Dermis microvascular lymphatic vessel endothelial cell (primary cell): ENCODE measurements at places on chromosomes 12 and 14. TPM values are rescaled to one million over a fixed set of nuclear protein-coding genes. Genes with fewer than 3 reads are reported as not detected.

Gene LYSET
- 9.9 and 13.8 TPM in 2 replicates for total RNA-seq

DNA sequence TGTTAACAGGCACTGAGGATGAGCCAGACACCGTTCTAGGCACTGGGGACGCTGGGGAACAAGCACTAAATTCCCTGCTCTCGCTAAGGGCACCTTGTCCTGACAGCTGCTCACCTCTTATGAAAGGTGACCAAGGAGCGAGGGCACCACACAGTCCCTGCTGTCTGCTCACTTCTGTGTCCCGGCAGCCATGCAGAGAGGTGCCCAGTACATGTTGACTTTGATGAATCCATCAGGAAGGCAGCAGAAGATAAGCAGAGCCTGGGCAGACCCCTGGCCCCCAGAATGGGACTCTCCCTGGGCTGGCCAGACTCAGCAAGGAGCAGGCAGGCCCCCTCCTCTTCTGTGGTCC is 14.1 kb downstream of the C14orf132 start:
- DNase-seq: no peak

Gene NTF3
- not detected in 2 replicates for total RNA-seq

- no peak for DNase-seq
Observed at GRCh38 chr12:22530-23201, 43.9 kb upstream of the IQSEC3 start.

GRCh38 chr14:89418976-89419375 is 1.9 kb upstream of the FOXN3 start:
- no peak for DNase-seq

DNA sequence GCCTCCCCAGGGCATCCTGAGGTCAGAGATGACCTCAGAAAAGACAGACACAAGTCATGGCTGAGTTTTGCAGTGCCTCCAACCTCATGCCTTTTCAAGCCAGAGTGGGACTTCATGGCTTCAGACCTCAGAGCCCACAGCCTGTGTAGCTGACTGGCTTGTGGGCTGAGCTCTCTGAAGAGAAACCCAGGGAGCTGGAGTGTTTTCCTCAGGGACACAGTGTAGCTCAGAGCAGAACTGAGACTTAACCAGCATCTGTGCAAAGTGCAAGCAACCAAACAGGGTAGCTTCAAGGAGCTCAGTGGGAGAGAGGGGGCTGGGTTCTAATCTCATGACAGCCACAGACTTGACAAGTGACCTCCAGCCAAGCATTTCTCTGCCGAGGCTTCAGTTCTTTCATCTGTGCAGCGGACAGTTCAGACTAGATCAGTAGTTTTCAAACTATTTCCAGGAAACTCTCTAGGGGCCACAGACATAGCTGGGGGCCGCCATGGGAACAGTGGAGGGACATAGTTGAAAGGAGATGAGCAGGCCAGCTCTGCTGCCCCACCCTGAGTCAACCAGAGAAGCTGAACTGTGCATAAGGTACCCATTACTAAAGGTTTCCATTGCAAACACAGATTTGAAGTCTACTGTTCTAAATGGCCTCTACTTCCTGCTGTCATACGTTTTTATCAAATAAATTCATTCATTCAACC is 80.0 kb downstream of the LGMN start:
- DNase-seq: no peak

GRCh38 chr12:19066475-19067001 is 63.0 kb upstream of the PLEKHA5 start:
- no peak for DNase-seq

Gene AQP6
- not detected in 2 replicates for total RNA-seq

DNA sequence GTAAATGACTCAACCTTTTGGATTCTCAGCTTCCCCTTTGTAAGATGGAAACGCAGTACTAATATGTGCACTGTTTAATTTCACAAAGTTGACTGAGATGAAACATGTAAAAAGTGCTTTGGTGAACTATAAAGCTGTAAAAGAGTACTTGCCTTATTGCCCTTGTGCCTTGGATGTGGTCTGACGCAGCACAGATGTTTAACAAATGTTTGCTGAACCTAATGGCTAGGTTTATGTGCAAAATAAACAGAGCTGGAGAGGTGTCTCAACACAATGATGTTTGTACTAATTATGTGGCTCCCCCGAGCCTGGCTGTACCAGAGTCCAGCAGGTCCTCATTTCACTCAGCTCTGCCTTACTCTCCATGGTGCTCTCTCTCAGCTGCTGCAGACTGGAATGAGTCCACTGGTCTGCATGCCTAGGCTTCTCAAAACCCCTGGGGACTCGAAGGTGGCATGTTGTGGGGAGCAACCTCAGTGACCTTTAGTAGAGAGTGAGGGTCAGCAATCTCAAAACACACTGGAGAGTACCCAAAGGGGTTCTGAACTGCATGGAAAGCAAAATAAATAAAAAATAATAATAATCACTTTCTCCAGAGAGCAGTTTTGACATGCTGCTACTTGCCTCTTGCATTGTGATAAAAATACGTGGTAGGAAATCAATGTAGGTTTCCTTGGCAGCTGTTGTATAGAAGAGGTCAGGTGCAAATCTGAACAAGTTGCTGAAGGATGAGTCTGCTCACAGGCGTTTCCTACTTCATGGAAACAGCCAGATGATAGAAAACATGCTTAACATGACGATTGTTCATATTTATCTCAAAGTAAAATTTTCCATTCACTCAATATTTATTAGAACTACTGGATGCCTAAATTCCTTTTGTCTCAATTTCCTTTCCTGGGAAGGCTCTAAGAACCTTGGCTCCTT is 8.5 kb upstream of the AMIGO2 start:
- peak; percentile 47 for DNase-seq

- DNase-seq: no peak
Observed at GRCh38 chr12:3741882-3742672, 10.8 kb downstream of the CRACR2A start.
